ENCODE measurements at places on chromosomes 5 and 9. TPM values are rescaled to one million over a fixed set of nuclear protein-coding genes. Genes with fewer than 3 reads are reported as not detected.

Gene ADAMTS16
- polyA plus RNA-seq: not detected

Gene TAF11L6
- polyA plus RNA-seq: not detected

DNA sequence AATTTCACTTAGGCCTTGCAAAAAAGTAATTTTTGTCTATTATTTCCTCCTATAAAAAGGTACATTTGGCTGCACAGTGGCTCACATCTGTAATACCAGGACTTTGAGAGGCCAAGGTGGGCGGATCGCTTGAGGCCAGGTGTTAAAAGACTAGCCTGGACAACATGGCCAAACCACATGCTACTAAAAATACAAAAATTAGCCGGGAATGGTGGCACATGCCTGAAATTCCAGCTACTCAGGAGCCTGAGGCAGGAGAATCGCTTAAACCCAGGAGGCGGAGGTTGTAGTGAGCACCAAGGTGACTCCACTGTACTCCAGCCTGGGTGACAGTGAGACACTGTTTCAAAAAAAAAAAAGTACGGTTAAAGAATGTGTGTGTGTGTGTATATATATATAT, 15.7 kb downstream of the NUP155 start:
- no peak for DNase-seq

- DNase-seq: no peak
These were observed 1339.7 kb upstream of the CDH6 start for GRCh38 chr5:29853711-29854220.
